NCI-H524 treated with DMSO at 0.1 percent for 48 hours (cell line): ENCODE measurements at places on chromosomes 3 and 15.

DNA sequence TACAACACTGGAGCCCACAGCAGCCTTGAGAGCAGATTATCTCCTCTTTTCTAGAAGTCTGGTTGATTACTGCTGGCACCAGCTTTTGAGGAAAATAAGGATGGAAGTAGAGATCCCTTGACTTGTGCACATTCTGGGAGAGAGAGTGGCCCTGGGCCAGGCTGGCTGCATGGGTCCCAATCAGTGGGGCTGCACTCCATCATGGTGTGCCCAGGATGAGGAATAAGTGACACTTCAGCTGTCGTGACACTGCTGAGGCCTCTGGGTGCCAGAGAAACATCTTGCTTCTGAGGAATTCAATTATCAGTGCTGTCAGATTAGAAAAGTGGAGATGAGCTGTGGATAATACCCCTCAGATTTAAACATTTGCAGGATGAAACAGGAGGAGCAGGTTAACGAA lies 9.1 kb downstream of the RAMAC start:
- no peak for DNase-seq

GRCh38 chr3:127044996-127045395 lies 62.1 kb downstream of the PLXNA1 start:
- peak; percentile 50 for DNase-seq

DNA sequence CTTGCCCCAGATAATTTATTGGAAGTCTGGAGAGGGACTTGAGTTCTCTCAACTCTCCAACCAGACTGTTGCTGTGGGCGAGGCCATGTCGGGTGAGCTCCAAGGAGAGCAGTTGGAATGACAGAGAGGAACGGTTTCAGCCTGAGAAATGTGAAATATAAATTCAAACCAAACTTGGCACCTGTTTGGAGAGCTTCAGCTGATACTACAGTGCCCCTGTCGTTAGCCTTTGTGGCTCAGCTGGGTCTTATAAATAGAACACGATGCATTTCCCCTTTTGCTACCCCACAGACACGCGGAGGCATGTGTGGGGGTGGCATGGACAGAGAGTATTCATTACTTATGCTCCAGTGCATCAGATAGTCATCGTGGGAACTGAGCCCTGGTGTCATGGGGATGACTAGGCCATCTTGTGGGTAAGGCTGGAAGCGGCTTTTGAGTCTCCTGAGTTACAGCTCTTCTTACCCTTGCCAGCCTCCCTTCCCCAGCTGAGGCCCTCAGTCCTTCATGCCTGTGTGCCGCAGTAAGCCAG lies 15.6 kb downstream of the SMAD3 start:
- no peak for DNase-seq

- DNase-seq: no peak
Observed at GRCh38 chr3:99720985-99721632, 82.7 kb downstream of the COL8A1 start.

- DNase-seq: no peak
Observed at GRCh38 chr3:44510000-44510368, 32.5 kb upstream of the ZNF445 start.

GRCh38 chr3:149590691-149591441 lies 67.0 kb downstream of the WWTR1 start:
- no peak for DNase-seq

DNA sequence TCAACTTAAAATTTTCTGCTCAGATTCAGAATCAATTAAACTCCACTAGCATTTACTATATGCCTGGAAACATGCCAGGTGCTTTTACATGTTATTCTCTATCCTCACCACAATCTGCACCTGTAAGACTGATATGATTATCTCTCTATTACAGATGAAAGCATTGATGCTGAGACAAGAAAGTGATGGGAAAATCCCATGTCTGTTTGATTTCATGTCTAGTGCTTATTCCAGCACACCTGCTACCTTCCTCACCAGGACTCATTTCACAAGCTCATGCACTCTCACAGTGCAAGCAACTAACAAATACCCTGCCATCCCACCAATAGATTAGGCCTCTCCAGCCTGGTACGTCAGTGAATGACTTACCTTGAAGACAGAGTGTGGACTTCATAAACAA lies 25.0 kb upstream of the BCL6 start:
- no peak for DNase-seq

DNA sequence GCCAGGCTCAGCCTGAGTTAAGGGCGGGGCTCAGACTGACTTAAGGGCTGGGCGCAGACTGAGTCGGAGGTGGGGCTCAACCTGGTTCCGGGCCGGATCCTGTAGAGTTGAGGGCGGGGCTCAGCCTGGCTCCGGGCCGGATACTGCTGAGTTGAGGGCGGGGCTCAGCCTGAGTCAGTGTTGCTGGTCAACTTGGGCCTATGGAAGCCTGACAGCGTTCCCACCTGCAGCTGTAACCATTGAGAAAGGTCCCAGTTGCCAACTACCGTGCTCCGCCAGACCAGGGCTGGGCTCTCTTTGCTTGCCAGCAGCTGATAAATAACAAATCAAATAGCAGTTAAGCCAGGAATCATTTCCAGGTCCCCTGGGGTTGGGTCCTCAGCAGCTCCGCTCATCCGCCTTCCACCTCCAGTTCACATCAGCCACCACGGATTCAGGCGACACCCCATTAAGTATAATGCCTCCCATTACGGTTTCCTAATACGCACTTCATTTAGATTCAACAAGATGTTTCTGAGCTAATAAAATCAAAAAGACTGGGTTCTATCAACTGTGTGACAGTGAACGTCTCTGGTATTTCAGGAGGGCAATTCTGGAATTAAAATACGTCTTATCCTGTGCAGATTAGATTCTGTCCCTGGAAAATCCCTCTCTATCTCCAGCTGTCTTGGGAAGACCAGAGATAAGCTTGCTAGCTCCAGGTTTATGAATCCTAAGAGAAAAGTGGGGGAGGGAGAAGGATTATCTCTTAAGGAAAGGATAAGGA lies 7.3 kb downstream of the GRIP2 start:
- no peak for DNase-seq

DNA sequence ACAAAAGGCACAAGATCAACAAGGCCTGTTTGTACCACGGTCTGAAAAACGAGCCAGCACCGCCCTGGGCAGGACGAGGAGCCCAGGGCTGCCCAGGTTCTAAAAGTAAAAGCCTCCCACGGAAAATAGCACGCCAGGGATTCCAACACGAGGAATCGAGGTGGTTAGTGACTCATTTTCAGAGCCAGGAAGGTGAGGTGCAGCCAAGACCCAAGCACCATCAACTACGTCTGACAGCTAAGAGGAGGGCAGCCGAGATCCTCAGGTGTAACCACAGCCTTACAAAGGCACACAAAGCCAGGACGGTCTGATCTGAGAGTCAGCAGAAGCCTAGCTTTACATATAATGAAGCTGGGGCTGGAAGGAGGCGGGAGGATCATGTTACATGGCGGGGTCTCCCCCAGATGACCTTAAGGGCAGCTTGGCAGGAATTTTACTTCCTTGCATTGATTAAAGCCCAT lies 52.5 kb downstream of the ATP10A start:
- DNase-seq: no peak

GRCh38 chr3:52819936-52820335 lies 10.5 kb downstream of the ITIH4 start:
- no peak for DNase-seq

- DNase-seq: peak; percentile 15
Observed at GRCh38 chr3:130480736-130481135, 36.2 kb upstream of the COL6A6 start.

GRCh38 chr3:63349583-63350573 lies 71.8 kb downstream of the SYNPR start:
- no peak for DNase-seq

GRCh38 chr15:58203537-58203936 lies 65.4 kb downstream of the AQP9 start:
- DNase-seq: no peak

- DNase-seq: no peak
Observed at GRCh38 chr3:72860053-72860452, 11.8 kb upstream of the SHQ1 start.

DNA sequence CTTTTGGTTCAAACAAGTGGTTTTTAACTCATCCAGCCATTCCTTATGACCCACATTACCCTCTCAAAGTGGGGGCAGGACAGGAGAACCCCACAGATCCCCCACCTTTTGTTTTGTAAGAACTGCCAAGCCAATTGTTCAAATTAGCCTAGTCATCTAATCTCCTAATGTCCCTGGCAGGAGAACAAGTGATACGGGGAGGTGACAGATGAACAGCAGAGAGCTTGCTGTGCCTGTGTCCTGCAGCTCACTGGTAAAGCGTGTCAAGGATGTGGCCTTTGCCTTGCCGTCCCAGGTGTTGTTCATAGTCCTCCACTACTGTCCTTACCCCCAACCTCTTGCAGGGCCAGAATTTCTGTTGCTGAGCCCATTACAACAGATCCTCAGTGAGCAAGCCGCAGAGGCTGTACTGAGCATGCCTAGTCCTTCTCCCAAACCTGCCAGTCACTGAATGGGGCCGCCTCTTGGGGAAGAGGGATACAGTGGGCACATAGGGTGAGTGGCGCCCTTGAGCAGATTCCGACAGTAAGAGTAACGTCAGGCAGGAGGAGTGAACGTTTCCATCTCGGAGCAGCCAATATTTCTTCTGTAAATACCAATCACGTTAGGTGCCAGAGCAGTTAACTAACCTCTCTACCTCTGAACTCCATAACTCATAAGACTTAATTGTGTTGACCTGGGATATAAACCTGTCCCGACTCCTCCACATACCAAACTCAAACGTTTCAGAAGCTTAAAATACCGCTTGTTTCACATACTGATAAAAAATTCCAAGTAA lies 87.4 kb downstream of the ITPR1 start:
- no peak for DNase-seq

- peak; percentile 5 for DNase-seq
Observed at GRCh38 chr15:98518823-98519561, 129.3 kb upstream of the IGF1R start.

DNA sequence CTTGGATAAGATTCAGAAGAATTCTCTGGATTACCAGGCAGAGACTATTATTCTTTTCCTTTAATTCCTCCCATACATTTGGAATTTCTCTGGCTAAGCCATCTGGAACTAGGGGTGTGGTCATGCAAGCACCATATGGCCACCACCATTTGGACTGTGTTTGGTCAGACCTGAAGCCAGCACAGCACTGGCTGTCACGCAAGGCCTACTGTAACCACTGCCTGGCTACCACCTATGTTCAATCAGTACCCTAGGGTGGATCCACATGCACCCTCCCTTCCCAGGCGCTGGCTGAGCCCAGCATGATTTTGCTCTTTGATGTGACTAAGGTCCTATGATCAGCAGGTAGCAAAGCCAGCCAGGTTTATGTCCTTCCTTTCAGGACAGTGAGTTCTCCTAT lies 287.8 kb upstream of the GOLIM4 start:
- DNase-seq: peak; percentile 35

- DNase-seq: no peak
Observed at GRCh38 chr3:71332813-71333212, 250.7 kb downstream of the FOXP1 start.

- no peak for DNase-seq
Observed at GRCh38 chr15:57575363-57575762, 16.3 kb upstream of the MYZAP start.

- no peak for DNase-seq
Observed at GRCh38 chr3:66819993-66820501, 178.1 kb upstream of the KBTBD8 start.

- DNase-seq: no peak
Observed at GRCh38 chr3:98986073-98986472, 84.6 kb upstream of the DCBLD2 start.

- no peak for DNase-seq
Observed at GRCh38 chr3:167976516-167977361, 119.0 kb downstream of the GOLIM4 start.

DNA sequence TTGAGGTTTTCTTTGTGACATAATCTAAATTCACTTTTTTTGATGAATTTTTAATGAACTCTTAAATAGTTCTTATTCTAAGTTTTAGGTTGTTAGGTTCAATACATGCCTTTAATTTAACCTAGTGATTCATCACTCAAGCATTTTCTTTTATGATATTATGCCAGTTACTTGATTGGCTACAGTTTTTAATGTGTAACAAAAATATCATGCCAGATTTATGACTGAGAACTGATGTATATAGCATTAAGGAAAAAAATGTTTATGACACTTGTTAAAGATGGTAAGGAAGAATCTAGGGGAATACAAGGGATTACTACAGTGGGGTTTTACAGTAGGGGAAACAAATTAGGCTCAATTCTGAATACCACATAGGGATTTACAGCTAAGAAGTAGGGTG lies 103.1 kb downstream of the VGLL3 start:
- no peak for DNase-seq

- no peak for DNase-seq
Observed at GRCh38 chr3:150626148-150626930, 23.2 kb downstream of the SELENOT start.

DNA sequence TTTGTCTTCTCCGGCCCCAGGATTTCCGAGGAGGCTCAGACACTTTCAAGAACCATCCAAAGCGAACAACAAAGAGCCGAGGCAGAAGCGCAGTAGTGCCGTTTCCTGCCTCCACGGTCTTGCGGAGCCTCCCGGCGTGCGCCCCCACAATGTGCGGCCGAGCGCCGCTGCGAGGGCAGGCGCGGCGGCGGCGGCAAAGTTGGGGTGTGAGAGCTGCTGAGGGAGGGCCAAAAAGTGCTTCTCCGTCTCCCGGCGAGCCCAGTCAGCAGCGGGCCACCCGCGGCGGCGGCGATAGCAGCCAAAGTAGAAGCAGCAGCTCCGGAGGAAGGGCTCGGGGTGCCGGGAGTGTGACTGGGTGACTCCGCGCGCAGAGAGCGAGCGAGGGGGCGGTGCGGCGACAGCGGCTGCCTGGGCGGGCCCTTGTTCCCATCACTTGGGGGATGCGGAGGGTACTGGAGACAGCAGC lies 749.1 kb downstream of the ROBO1 start:
- DNase-seq: no peak

DNA sequence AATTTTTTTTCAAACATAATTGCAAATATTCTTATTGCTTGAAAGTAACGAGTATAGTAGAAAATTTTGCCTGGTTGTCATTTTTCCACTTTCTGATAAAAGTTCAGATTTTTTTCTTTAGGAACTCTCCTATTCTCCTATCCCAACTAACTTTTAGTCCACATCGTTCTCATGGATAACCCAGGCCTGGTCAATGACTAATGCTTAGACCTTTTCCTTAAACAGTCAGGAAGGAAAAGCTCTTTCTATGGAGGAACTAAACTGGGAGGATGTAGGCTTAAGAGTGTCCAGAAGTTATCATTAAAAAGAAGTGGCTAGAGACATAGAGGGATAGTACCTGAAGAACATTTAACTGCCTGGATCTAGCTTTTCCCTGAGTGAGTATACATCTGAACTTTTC lies 26.7 kb downstream of the CIP2A start:
- DNase-seq: no peak

DNA sequence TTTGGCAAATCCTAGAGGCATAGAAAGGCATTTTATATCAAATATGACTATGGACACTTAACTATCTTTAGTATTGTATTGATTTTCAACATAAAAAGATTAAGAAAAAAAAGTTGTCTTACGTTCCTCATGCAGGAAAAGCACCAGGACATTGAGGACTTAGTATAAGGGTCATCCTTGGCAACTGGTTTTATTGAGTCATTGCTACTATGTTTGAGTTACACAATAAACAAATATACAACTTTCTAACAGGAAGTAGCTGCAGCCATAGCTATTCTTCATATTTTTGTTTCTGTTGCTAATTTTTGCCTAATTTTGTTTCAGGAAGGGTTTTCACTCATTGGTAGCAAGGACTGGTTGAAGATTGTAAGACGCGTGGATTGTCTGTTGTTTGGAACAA lies 93.0 kb downstream of the NPTN start:
- no peak for DNase-seq
